ENCODE measurements at places on chromosomes 1 and 21.

- DNase-seq: no peak
Measured at GRCh38 chr1:1051127-1051810, 22.8 kb downstream of the RNF223 start.

- DNase-seq: peak; percentile 51
Measured at GRCh38 chr1:203038891-203039608, 12.8 kb downstream of the PPFIA4 start.

GRCh38 chr21:31786164-31786920 lies 54.4 kb upstream of the SCAF4 start:
- DNase-seq: no peak

DNA sequence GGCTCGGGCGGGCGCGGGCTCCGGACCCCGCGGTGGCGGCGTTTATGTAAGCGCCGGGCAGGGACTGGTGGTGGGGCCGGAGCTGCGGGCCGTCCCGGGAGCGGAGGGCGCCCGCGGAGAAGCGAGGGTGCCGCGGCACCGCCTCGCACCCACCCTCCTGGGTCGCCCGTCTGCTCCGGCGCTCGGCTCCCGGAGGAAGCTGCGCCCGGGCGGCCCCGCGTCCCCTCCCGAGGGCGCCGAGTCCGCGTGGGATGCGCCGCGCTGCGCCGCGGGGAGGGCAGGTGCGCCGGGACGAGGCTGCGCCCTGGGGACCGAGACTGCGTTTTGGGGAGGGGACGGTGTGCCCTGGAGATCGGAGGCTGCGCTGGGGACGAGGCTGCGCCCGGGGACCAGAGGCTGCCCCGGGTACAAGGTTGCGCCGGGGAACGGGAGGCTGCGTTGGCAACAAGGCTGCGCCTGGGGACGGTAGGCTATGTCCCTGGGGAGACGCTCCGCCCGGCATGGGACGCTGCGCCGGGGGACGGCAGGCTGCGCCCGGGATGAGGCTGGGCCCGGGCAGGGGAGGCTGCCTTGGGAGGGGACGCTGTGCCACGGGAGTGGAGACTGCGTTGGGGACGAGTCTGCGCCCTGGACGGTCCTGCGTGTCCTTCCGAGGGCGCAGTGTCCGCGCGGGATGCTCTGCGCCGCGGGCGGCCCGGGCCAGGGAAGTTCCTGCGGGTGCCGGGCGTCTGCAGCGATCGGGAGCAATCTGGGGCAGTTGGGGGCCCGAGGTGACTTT lies 627 bp downstream of the ADARB1 start:
- DNase-seq: no peak

- DNase-seq: no peak
Measured at GRCh38 chr1:13803546-13804239, 103.7 kb downstream of the PRDM2 start.

GRCh38 chr21:38054334-38054733 lies 138.1 kb upstream of the KCNJ6 start:
- DNase-seq: no peak

DNA sequence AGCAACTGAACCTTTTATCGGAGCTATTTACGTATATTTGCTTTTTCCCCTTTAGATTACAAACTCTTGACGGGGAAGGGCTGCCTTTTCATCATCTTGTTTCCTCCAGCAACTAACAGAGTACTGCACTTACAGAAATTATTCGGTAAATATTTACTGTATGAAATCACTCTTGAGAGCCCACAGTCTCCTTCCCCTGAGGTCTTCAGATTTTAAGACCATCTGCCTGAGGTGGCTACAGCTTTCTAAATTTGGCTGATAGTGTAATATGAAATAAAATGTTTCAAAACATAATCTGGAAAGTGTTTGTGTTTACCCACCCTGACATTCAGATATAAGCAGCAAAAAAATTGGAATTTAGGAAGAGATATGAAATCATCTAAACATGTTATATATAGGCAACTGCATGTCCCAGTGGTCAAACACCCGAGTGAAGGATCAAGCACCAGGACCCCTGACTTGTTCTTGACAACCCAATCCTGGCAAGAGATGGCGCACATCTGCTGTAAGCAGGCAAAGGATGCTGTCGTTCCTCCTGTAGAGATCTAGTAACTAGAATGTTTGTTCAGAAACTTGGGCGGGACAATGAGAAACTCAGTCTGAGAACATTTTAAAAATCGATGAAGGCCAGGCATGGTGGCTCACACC lies 60.9 kb downstream of the SIPA1L2 start:
- no peak for DNase-seq

GRCh38 chr21:34965200-34966174 lies 83.6 kb downstream of the RUNX1 start:
- DNase-seq: no peak

DNA sequence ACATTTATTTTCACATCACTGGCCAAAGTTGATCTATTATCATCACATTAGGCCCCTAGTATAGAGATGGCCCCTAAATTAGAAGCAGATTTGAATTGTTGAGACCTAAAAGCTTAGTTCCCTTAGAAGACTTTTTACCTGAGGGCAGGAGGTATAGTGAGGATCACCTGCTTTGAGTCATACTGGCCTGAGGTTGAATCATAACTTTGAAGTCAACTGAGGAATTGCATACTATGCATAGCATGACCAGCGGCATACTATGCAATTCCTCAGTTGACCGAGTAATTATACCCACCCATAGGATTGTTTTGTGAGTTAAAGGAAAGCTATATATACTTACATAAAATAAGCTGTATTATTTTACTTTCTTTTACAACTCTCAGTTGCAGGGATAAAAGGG lies 50.3 kb upstream of the DPH5 start:
- DNase-seq: no peak

DNA sequence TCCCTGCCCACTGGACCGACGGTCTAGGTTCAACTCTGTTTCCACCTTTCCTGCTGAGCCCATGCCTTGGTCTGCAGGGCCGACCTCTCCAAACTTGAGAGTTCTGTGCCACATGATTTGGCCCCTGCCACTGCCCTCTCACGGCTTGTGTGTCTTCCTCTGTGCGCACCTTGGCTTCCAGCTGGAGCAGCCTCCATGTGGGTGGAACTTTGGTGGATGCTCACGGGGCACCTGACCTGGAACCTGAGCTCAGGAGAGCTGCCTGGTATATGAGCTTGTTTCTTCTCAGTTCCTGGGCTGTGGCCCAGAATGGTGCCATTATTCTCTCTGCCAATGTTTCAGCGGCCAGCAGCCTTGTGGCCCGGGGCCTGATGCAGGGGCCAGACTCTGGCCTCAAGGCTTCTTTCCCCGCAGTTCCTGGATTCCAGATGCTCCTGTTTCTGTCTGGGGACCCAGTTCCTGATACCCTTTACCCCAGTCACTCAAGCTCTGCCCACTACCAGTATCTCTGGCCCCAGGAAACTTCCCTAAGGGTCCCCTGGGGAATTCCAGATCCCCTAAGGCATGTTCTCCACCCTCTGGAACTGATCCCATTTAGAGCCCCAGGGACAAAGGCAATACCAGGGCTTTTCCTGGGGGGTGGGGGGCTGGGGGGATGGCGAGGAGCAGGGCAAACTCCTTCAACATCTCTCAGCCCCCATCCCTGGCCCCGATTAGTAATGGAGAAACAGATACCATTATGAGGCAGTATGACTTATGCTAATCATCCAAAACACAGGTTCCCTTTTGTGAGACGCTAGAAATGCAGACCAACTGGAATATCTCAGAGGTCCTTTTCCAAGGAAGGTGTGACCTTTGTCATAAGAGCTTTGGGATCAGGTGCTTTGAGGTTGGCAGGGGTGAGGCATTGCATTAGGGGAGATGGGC lies 11.1 kb downstream of the QSOX1 start:
- DNase-seq: no peak

DNA sequence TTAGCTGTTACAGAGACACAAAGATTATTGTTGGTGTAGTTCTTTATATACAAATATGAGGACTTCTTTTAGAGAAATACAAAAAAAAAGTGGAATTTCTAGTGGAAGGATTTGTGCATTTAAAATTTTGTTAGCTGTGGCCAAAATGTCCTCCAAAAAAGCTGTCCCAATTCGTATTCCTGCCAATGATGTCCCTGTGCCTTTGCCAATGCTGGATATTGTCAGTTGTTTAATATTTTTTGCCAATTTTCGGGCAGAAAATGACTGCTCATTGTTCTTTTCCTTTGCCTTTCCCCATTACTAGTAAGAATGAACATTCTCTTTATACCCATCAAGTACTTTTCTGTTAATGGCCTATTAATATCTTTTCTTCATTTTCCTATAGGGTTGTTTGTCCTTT lies 110.0 kb upstream of the HOOK1 start:
- no peak for DNase-seq

- DNase-seq: no peak
Measured at GRCh38 chr1:77504986-77505385, 177.5 kb downstream of the ZZZ3 start.

DNA sequence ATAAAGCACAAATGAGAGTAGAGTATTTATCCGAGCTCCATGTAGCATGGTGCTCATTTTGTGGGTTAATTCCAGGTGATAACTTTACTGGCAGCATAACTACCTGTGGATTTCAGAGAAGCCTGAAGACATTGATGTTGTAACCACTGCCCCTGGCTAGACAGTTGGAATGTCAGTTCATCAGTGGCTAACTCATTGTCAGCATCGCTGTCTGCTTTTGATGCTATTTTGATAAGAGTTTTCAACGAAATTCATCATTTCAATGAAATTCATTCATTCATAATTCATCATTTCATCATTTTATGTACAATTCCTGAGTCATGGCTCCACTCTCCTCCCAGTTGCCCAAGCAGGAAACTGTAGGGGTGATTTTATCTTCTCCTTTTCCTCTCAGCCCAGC lies 34.4 kb downstream of the HSD3B1 start:
- no peak for DNase-seq

GRCh38 chr1:59978026-59978425 lies 51.5 kb upstream of the CYP2J2 start:
- no peak for DNase-seq

GRCh38 chr1:190095596-190095995 lies 382.1 kb downstream of the BRINP3 start:
- DNase-seq: no peak

GRCh38 chr1:39187275-39188046 lies 17.0 kb upstream of the MACF1 start:
- DNase-seq: no peak
